ENCODE measurements at places on chromosomes 11 and 22. TPM values are rescaled to one million over a fixed set of nuclear protein-coding genes. Genes with fewer than 3 reads are reported as not detected.

Gene TSPAN18
- total RNA-seq = 13.8 TPM

Gene PGM2L1
- 7.6 TPM for total RNA-seq

Gene OR6Q1
- not detected for total RNA-seq

Gene TYR
- not detected for total RNA-seq

Gene BTBD18
- total RNA-seq = not detected

Gene OR52L1
- not detected for total RNA-seq

Gene TIMP3
- 295 TPM for total RNA-seq

Gene TESMIN
- total RNA-seq = not detected

Gene NF2
- total RNA-seq = 24.6 TPM

Gene ZP1
- total RNA-seq = not detected

Gene CYTH4
- total RNA-seq = 22.0 TPM

Gene LARGE2
- not detected for total RNA-seq

Gene MRGPRX1
- total RNA-seq = not detected

Gene OR51E2
- 11.6 TPM for total RNA-seq

Gene IL17REL
- total RNA-seq = not detected

Gene GP1BB
- 2.8 TPM for total RNA-seq

Gene KCNJ5
- total RNA-seq = 4.7 TPM

Gene FAM181B
- total RNA-seq = 0.95 TPM

Gene PRDM11
- 18.6 TPM for total RNA-seq

Gene APOA5
- not detected for total RNA-seq

- no peak for DNase-seq
Measured at GRCh38 chr11:35302398-35302797, 117.0 kb downstream of the SLC1A2 start.

- DNase-seq = no peak
Measured at GRCh38 chr11:60795291-60795690, 10.2 kb downstream of the MS4A10 start.

GRCh38 chr11:130606781-130607511, 158.5 kb downstream of the ADAMTS15 start:
- DNase-seq = peak; percentile 75

- peak; percentile 52 for DNase-seq
Measured at GRCh38 chr11:116421529-116422185, 351.1 kb downstream of the BUD13 start.

DNA sequence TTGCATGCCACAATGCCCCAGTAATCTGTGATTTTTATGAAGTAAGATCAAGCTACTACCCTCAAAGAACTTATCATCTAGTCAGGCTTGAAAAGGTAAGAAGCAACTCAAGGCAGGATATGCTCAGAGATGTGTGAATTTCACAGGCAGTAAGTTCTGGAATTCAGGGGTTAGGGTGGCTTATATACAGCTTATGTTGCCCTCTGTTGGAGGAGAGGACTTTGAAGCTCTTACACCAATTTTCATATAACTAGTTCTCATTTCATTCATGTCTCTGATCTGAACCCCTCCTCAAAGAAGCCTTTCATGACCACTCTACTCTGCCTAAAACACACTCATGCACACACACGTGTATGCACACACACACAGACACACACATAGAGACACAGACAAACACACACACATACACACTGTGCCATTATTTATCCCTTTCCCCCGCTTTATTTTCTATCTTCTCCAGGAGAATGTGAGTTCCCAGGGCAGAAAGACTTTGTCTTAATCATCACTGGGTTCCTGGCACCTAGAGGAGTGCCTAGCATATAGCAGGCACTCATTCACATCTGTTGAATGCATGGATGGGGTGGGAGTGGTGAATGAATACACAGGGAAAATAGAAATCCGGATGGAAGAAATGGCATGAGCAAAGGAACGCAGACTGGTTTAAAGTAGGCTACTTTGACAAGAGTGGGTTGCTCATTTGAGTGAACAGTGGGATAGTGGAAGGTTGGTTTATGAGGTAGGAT, 220.7 kb upstream of the ZBED5 start:
- DNase-seq = no peak

GRCh38 chr11:61963282-61964057, 4.0 kb downstream of the FTH1 start:
- peak; percentile 72 for DNase-seq

DNA sequence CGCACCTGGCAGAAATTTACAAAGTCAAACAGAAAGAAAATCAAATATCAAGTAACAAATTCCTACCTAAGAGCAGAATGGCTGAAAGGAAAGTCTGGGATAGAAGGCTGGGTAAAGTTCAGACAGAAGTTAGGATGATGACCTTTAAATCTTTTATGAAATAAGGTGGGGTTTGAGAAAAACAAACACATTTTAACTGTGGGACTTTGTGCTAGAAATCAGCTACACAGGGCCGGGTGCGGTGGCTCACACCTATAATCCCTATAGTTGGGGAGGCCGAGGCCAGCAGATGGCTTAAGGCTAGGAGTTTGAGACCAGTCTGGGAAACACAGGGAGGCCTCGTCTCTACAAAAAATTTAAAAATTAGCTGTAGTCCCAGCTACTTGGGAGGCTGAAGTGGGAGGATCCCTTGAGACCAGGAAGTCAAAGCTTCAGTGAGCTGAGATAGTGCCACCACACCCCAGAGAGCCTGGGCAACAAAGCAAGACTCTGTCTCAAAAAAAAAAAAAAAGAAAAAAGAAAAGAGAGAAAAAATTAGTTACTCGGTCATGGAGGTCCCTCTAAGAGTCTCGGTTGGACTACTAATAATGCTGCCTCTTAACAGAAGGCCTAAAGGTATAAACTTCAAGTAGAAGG, 119.7 kb upstream of the BID start:
- DNase-seq = no peak

DNA sequence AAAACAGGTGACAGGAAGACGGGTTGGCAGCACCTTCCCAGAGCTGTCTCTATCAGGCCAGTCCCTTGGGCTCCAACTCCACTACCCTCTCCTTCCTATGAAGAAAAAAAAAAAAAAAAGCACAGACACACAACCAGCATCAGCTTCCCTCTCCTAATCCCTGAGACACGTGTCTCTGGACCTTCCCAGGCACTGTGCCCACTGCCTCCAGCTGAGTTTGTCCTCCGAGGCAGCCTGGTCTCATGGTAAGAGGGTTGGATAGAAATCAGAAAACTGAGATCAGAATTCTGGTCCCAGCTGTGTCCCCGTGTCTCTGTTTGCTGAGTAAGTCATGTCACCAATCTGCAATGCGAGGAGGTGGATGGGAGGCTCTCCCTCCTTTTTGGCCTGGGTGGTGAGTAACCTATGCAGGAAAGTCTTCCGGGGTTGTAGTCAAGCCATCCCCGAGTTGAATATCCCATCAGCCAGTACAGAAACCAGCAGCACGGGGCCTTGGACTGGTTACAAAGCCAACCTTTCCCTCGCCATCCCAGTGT, 193.7 kb upstream of the TBCEL start:
- no peak for DNase-seq

- no peak for DNase-seq
Measured at GRCh38 chr11:11142430-11142829, 210.6 kb downstream of the CSNK2A3 start.

GRCh38 chr11:17831228-17831627, 96.6 kb downstream of the KCNC1 start:
- DNase-seq = no peak

GRCh38 chr11:43819926-43820325, 60.7 kb upstream of the ALKBH3 start:
- DNase-seq = no peak

GRCh38 chr11:104837969-104838639, 60.2 kb downstream of the CASP12 start:
- no peak for DNase-seq

GRCh38 chr11:36129955-36130354, 159.3 kb downstream of the COMMD9 start:
- DNase-seq = no peak

GRCh38 chr11:8354622-8355415, 91.1 kb upstream of the LMO1 start:
- DNase-seq = no peak

DNA sequence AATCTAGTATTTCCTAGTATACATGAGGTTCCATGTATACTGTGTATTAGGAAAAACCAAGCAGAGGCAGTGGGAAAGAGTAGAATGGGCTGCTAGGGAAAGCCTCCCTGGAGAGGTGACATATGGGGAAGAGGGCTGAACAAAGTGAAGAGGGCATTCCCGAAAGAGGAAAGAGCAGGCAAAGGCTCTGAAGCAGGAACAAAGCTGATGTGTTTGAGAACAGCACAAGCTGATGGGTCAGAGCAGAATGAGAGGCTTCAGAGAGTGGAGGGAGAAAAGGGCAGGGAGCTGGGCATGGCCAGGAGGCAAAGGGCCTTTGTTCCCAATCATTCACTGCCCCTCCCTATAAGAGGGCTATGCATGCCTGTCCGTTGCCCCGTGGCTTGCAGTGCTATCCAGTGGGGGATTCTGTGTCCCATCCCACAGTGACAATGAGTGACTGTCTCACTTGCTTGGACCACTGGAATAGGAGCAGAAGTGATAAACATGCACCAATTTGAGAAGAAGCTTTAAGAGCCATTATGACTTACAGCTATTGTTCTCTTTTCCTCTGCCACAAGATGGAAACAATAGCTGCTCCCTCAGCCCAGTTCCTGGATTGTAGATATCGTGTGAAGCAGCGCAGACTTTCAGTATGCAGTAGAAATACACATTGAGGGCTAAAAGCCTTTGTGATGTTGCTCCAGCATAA, 39.6 kb downstream of the GALNT18 start:
- no peak for DNase-seq

DNA sequence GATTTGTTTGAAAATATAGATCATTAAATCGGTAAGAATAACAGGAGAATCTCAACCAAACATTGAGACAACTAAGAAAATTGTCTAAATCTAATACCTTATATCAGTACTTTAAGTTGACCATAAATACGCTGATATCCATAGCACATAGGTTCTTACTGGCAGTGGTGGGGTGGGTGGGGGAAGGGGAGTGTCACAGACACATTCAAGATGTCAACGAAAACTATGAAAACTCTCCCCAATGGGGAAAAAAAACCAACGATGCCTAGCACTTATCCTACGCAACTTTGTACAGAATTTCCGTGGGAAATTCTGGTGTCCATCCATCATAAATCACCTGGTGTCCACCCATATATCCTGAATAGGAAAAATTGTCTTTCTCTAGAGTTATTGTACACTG, 6.2 kb downstream of the GRAP2 start:
- no peak for DNase-seq

DNA sequence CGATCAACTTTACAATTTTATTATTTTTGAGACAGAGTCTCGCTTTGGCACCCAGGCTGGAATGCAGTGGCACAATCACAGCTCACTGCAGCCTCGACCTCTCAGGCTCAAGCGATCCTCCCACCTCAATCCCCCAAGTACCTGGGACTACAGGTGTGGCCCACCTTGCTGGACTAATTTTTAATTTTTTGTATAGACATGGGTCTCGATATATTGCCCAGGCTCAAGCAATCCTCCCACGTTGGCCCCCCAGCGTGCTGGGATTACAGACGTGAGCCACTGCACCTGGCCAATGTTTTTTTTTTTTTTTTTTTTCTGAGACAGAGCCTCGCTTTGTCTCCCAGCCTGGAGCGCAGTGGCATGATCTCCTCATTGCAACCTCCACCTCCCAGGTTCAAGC, 2.0 kb upstream of the PPFIA1 start:
- DNase-seq = no peak

GRCh38 chr11:117166491-117166890, 12.1 kb upstream of the SIDT2 start:
- DNase-seq = no peak

GRCh38 chr22:17250380-17251082, 31.3 kb upstream of the ADA2 start:
- DNase-seq = no peak

DNA sequence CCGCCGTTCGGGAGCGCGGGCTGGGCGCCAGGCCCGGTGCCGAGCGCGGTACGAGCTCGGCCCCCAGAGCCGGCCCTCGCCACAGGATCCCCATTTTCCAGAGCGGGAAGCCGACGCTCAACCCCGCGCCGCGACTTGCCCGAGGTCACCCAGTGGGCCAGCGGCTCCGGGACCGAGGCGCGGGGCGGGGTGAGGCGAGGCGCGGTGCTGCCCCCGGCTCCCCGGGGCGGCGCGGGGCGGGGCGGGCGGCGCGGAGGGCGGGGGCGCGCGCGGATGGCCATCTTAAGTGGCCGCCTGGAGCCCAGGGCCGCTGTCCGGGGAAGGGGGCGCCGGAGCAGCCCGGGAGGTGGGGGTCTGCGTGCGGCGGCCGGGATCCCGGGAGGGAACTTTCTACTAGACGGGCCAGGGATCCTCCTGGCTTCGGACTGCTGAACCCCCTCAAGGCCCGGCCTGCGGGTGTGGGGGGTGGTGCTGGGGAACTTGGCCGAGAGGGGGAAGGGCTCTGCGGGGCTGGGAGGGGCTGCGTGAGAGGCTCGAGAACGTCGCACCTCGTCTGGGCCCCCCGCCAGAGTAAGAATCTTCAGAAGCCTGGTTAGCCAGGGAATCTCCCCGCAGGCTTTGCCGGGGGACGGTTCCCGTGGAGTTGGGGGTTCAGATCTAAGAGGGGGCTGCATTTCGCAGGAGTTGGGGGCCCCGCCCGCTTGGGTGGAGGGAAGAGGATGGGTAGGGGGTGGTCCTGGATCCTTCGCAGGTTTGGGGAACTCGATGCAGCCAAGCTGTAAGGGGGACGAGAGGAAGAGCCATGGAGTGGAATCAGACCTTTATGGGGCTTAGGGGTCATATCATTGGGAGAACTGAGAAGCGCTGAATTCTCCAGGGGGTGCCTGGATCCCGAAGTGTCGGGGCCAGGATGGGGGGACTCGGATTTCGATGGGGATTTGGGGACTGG, 678 bp upstream of the INPPL1 start:
- DNase-seq = peak; percentile 95

DNA sequence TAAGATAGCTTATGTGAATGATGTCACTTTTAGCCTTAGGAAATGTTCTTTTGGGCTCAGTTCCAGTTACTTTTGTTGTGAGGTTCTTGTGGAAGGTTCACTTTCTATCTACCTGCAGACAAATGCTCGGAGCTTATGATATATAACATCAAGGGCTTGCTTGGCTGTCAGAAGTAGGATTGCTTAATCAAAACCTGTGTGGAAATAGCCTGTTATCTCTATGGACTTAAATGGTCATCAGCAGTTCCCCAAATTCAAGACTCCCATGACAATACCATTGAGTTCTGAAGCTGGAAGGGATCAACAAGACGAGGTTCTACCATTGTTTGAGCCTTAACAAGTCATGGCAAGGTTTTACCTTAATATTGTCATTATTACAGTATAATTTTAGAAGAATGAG, 43.8 kb downstream of the FLI1 start:
- no peak for DNase-seq

GRCh38 chr22:42856179-42856864, 751 bp downstream of the ARFGAP3 start:
- peak; percentile 82 for DNase-seq

DNA sequence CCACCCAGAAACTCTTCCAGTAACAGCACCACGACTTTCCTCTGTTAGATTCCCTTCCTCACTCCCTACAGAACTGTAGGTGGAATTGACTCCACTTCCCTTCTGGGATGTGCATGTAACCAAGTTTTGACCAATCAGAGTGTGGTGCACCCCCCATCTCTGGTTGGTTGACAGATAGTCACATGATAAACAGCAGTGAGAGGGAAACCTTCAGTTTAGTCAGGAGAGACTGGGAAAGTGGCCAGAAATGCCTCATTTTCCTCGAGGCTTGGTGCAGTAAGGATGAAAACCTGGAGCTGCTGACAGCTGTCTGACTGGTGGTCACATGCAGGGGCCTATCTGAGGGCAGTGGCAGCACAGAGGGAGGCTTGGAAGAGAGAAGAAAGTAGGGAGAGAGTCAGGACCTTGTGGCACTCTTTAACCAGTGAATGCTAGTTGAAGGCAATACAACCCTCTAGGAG, 67.3 kb upstream of the GRK3 start:
- DNase-seq = no peak

- peak; percentile 78 for DNase-seq
Measured at GRCh38 chr11:62547691-62548281, 1.2 kb upstream of the AHNAK start.

- DNase-seq = no peak
Measured at GRCh38 chr11:61702701-61703312, 22.6 kb downstream of the DAGLA start.

Measured in sigmoid colon (tissue), 7 donors.